ENCODE measurements at places on chromosomes 6 and 20.

DNA sequence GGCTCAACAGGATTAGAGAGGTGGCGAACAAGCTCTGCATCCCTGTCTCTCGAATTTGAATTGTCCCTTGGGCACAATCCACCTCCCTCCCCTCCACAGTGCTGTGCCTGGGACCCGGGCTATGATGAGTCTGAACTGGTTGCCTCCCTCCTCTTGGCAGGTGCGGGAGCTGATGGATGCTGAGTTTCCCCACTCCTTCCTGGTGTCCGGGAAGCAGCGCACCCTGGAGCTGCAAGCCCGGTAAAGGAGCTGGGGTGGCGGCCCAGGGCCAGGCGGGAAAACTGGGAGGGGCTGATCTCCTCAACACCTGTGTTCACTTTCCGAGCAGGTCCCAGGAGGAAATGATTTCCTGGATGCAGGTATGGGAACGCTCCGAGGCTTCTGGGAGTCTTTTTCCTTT is 14.9 kb downstream of the FGD2 start:
- no peak for DNase-seq

GRCh38 chr6:79186564-79186963 is 47.9 kb downstream of the HMGN3 start:
- no peak for DNase-seq

GRCh38 chr6:75377386-75377785 is 92.8 kb upstream of the TMEM30A start:
- no peak for DNase-seq

- DNase-seq, result no peak
Measured at GRCh38 chr20:50182346-50182745, 8.3 kb upstream of the CEBPB start.

GRCh38 chr20:59949911-59950310 is 8.3 kb upstream of the CDH26 start:
- no peak for DNase-seq

GRCh38 chr6:16737925-16738324 is 23.3 kb downstream of the ATXN1 start:
- no peak for DNase-seq

All from activated CD4-positive, alpha-beta T cell treated with anti-CD3 and anti-CD28 coated beads, Interleukin-2, amount 50 U/mL, for 48 hours (primary cell).